CD4-positive, alpha-beta T cell treated with Interleukin-6 at 100 ng/mL for 8 hours (primary cell): ENCODE measurements at places on chromosomes 11 and 22.

- DNase-seq, result no peak
Observed at GRCh38 chr11:34827228-34827627, 89.0 kb downstream of the APIP start.

DNA sequence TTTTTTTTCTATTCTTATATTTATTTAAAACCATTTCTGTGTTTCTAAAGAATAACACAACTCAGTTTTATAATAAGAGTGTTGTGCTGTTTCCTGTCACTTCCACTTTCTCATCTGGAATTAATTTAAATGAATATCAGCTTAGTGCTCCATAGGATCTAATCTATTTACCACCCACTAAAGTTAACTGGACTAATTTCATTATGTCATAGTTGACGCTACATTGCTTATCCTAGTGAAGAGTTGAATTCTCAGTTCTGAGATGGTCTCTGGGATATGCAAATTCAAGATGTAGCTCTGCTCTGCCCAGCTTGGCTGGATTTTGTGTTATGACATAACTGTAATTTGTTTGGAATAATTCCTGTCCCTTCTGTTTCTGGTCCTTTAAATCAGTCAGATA lies 380.1 kb downstream of the METTL15 start:
- DNase-seq, result no peak

GRCh38 chr11:72174302-72175070 lies 17.5 kb upstream of the FOLR1 start:
- no peak for DNase-seq

- DNase-seq, result no peak
Observed at GRCh38 chr11:58637371-58637770, 14.9 kb downstream of the CNTF start.

- DNase-seq, result no peak
Observed at GRCh38 chr22:48756146-48757111, 1071.2 kb downstream of the BRD1 start.
